ENCODE measurements at places on chromosomes 3 and 15.

DNA sequence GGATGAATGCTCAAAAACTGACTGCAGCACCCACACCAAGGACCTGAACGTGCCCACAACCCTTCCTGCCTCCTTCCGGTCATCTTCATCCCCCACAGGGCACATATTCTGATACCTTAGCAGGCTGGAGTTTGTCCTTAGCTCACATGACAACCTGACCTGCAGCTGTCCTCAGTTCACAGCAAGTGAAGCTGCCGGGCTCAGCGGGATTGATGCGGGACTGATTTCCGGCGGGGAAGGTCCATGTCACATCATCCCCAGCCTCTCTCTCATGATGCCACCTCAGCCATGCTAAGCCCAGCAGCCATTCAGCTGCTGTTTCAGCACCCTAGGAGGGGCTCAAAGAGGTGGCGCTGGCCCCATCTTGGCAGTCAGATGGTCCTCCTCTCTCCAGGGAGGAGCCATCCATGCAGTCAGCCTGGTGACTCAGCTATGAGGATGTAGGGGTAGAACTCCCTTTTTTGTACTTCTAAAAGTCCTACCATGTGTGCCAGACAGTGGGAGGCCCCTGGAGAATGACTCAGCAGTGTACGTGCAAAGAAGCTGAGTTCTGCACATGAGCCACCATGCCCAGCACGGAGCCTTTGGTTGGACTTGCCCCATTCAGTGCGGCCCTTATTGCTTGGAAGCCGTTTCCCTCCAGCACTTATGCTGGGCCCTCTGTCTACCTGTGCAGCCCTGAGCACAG, 9.5 kb downstream of the CA12 start:
- peak; percentile 88 for DNase-seq

DNA sequence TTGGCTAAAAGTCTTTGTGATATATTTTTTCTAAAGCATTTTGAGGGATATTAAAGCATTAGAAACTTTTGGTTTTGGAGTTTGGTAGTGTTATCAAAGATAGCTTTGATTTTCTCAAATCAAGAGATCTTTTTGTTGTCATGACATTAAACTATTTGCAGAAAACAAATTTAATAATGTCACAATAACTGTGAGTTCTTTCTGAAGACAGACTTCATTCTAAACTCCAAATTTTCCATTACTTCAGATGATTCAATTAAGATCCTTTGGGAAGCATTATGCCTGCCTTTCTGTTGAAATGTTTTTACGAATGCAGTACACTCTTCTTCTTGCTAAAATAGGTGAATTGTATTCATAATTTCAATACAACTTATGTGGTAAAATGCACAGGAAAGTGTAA, 145.4 kb downstream of the ALCAM start:
- no peak for DNase-seq

- DNase-seq: peak; percentile 89
Measured at GRCh38 chr15:60673918-60674558, 195.1 kb upstream of the ICE2 start.

- DNase-seq: no peak
Measured at GRCh38 chr3:42581400-42581708, 413 bp downstream of the SEC22C start.

GRCh38 chr15:35702946-35703495, 157.1 kb upstream of the DPH6 start:
- no peak for DNase-seq

All from kidney epithelial cell (primary cell).